HS-5 (cell line): ENCODE measurements at places on chromosomes 7 and 10.

DNA sequence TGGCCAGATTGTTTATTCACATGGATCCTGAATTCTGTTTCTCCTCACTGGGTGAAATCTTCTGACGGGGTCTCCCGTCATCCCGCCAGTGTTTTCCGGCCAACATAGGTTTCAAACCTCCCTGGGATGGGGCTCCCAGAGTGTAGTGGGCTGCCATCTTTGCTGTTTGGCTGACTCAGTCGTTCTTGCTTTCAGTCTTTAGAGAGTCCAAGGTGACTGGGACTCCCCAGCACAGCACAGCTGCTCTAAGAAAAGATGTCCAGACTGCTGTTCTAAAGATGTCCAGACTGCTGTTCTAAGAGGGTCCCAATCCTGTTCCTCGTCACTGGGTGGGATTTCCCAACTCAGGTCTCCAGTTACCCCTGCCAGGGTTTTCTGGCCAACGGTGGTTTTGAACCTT, 801.9 kb upstream of the IGFBP3 start:
- no peak for DNase-seq

- no peak for DNase-seq
Measured at GRCh38 chr10:13521026-13521425, 7.8 kb downstream of the BEND7 start.

DNA sequence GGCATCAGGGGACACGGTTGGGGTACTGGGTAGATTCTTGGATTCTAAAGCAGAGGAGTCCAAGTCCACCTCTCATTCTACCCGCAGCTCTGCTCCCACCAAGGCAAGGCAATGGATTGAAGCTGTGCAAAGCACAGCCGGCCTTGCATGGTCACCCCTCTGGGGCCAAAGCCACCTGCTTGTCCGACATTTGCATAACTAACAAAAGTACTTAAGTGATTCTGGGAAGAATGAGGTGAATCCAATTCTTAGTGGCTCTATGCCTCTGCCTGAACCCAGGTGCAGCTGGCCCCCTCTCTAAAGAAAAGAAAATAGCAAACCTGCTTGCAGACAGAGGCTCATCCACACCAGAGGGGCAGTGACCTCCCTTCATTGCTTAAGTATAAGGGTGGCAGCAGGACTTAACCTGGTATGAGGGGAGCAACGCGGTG, 10.7 kb upstream of the COBL start:
- DNase-seq: no peak

DNA sequence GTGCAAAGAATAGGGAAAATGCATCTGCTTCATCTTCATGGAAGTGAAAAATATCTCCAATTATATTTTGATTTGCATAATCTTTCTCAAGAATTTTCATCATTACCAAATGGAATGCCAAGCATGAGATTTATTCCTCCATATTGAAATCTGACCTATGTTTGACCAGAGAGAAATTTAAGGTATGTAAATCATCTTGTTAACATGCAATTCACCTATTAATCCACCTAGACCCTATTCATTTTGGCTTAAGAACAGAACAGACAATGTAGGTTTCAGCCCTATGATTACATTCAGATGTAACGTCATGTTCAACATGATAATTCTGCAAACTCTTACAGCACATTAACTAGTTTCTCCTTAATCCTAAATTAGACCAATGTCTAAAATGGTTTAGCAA, 30.8 kb upstream of the TMEM140 start:
- DNase-seq: no peak

- DNase-seq: no peak
Measured at GRCh38 chr10:69327463-69328379, 49.4 kb downstream of the HK1 start.

DNA sequence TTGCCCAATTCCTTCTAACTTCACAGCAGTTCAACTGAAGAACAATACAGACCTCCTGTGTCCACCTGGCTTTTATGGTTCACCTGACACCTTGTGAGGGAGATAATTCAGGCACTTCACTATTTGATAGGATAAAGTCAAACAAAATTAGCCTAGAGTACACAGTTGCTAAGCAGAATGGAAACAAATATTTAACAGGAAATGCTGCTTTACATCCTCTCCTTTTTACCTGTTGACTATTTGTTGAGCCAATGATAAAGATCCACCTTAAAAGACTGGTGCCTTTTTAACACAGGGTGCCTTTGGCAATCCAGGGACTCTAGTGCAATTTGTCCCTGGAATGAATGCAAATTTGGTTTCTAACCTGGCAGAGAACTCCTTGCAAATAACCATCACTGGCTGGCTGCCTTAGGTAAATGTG, 39.8 kb downstream of the ITPRID1 start:
- no peak for DNase-seq

GRCh38 chr10:75553550-75553949, 122.1 kb downstream of the LRMDA start:
- DNase-seq: no peak

DNA sequence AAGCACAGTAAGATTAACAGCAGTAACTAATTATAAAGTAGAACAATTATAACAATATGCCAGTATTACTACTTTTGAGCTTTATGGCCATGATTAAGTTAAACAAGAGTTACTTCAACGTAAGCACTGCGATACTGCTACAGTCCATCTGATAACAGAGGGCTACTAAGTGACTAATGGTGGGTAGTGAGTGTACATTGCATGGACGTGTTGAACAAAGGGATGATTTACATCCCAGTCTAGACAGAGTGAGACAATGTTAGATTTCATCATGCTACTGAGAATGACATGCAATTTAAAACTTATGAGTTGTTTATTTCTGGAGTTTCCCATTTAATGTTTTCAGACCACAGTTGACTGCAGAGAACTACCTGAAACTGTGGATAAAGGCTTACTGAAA, 45.6 kb downstream of the TPST1 start:
- DNase-seq: no peak

DNA sequence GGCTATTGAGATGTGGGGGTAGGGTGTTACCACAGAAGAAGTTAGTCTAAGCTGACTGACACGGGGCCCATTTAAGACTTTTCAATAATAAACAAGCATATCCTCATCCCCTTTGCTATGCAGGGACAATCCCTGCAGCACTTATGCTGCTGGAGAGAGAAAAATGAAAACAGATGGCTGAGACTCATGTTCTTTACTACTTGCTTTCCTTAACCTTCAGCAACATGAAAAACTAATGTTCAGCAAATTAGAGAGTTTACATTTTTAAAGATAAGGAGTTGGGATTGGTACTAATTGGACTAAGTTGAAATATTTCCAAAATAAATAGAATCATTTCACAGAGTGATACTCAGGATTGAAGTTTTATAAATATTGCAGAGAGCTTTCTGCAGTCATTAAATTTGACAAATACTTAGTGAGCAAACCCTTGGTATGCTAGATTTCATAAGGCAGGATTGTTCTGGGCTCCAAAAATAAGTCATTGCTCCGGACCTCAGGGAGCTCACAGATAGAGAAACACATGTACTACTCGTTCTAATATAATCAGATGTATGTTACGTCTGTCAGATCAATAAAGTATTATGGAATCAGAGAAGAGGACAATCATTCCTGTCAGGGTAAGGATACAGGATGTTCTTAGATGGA, 147.1 kb upstream of the LRRN3 start:
- DNase-seq: no peak

DNA sequence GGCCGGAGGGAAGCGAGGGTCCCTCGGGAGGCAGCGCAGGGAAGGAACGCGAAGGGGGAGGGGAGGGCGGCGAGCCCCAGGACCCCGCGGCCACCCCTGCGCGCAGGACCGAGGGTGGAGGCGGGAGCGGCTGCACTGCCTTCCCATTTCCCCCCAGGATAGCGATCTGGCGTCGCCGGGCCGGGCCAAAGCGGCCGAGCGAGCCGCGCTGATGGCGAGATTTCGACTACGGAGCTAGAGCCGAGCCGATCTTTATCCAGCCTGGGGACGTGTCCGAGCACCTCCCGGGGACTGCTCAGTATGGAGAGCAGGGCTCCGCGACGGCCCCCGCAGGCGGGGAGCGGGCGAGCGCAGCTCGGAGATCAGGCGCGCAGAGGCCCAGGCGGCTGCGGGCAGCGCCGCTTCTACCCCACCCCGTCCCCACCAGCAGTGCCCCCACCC, 590 bp upstream of the CRTAC1 start:
- DNase-seq: no peak

- DNase-seq: peak; percentile 53
Measured at GRCh38 chr7:123154231-123154860, 45.4 kb downstream of the SLC13A1 start.

DNA sequence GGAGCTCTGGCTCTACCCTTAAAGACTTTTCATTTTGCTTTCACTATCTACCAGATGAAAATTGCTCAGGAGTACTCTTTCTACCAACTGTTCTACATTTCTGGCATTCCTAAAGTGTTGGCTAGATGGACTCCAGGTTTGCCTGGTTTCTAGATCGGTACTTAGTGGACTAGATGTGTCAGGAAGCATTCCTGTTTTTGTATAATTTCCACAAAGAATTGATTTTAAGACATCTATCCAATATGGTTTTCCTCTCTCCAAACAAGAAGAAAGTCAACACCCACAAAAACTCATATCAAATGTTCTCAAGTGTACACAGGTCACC, 157.7 kb downstream of the CHRM2 start:
- no peak for DNase-seq

GRCh38 chr7:106793015-106793975, 71.8 kb upstream of the PIK3CG start:
- no peak for DNase-seq

DNA sequence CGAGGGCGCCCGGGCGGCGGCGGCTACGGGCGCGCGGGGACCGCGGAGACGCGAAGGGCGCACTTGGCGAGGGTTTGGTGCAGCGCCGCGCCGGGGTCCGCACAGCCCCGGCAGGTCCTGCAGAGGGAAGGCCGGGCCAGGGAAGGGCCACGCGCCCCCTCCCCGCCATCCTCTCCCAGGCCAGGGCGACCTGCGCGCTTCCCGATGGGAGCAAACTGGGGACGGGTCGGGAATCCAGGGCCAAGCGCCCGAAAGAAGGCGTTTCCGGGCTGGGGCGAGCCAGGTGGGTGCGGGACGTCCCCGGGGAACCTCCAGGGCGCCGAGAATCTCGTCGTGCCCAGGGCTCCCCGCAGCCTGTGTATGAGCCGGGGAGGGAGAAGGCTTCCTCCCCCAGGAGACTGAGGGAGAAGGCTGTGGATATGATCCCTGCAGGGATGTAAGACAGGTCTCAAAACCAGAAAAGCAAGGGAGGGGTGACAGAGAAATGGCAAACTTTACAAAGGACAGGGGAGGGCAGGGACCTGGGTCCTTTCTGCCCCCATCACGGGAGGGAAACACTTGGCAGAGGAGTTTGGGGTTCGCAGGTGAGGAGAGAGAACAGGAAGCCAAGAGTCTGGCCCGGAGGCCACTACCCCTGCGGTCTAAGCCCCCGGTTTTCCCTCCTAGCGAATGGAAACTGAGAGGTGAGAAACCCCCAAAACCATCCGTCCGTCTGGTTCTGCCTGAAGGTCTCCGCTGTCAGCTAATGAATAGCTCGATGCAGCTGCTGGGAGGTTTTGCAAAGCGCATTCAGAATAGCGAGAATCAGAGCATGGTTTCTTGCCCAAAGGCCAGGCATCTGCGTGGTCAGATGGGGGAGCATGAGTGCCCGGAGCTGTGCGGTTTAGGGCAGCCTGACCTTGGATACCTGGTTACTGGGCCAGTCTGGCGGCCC, 674 bp downstream of the AMZ1 start:
- no peak for DNase-seq

GRCh38 chr7:12893292-12893691, 205.9 kb downstream of the ARL4A start:
- no peak for DNase-seq

DNA sequence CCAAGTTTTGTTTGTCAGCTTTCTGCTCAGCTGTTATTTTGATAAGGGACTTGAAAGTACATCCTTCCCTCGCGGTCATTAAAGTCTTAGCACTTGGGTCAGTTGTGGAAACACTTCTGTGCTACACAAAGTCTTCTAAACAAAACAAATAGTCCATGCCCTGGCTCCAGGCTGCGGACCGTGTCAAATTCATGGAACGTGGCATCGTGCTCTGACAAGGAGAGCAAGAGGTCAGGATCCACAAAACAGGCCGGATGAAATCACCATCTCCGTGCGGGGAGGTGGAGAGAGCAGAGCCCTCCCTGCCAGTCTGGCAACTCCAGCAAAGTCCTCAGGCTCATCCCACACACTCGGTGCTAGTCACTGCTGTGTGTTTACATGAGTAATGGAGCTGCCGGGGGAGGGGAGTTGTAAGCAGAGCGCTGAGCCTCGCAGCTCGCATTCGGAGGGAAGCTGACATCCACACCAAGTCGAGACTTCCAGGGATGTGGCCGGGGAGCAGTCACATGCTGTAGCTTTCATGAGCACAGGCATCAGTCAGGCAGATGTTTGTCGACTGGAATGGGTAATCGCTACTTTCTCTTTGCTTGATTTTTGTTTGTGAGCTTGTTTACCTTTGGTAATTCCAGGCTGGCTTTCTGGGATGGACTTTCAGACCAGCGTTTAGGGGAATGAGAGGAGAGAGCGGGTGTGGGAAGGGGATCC, 147.6 kb downstream of the ARID5B start:
- DNase-seq: peak; percentile 85

DNA sequence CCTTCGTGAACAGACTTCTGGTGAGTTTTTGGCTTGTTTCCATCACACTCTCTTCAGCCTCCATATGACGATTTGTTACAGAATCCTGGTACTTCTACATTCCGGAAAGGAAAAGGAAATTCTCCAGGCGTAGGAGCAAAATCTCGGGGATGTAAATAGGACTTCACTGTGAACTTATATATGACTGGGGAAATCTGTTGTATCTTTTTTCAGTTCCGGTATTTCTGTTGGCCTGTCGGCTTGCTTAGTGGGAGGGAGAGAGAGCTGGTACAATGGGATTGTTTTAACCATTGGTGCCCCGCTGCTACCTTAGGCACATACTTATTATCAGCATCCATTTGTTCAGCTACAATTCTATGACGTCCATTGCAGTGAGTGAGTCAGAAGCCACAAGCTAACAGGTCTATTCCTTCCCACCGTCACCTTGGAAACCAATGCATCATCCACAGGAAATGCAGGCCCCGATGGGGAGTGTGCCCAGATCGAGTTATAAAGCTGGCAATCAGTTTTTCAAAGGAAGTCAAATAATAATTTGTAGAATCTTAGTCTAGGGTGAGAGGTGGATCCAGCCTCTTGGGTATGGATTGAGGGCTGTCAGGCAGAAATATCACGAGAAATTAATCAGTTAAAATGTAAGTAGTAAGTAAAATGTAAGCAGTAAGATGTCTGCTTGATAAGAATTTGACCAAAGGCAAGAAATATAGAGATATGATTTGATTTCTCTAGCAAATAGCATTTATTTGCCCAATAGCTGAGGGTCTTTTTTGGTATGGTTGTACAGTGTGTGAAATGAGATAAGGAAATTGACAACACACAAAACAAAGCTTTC, 92.0 kb upstream of the MKLN1 start:
- DNase-seq: peak; percentile 82

DNA sequence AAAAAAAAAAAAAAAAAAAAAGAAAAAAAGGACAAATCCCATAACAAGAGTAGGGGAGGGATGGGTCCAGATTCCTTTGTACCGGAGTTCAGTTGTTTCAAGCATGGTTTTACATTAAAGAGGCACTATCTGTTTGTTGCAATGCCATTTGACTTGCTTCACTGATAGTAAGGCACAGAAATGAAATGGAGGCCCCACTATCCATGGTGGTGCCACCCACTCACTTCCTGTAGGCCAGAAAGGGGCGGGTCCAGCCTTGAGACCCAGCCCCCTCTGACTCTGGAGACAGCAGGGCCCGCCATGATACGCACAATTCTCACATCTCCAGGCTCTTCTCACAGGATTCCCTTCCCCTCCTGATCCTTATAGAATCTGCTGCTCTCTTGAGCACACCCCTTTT, 100.0 kb downstream of the CLEC2L start:
- DNase-seq: no peak
